IMR-90 (cell line): ENCODE measurements at places on chromosomes 3 and 15. TPM values are rescaled to one million over a fixed set of nuclear protein-coding genes. Genes with fewer than 3 reads are reported as not detected.

Gene FGD5
- not detected in 2 replicates for polyA plus RNA-seq

- peaks cover 54% of the 10 kb centered on the region for H3K27me3 ChIP-seq
- no peak overlapping the region for H3K4me3 ChIP-seq
- H3K36me3 ChIP-seq = no peaks in the 10 kb centered on the region
- H3K27ac ChIP-seq = no peak overlapping the region
Observed at GRCh38 chr3:183435661-183436060, 7.2 kb upstream of the MCF2L2 start.

Gene SPATA12
- not detected in 2 replicates for polyA plus RNA-seq

Gene PODXL2
- 5.4 and 5.8 TPM in 2 replicates for polyA plus RNA-seq

- no peak overlapping the region for H3K4me3 ChIP-seq
- H3K27ac ChIP-seq = no peak overlapping the region
- no peak for DNase-seq
- H3K4me1 ChIP-seq = no peaks in the 10 kb centered on the region
- no peaks in the 10 kb centered on the region for H3K27me3 ChIP-seq
- H3K36me3 ChIP-seq = no peaks in the 10 kb centered on the region
Observed at GRCh38 chr3:7254251-7254650, 393.3 kb downstream of the GRM7 start.

DNA sequence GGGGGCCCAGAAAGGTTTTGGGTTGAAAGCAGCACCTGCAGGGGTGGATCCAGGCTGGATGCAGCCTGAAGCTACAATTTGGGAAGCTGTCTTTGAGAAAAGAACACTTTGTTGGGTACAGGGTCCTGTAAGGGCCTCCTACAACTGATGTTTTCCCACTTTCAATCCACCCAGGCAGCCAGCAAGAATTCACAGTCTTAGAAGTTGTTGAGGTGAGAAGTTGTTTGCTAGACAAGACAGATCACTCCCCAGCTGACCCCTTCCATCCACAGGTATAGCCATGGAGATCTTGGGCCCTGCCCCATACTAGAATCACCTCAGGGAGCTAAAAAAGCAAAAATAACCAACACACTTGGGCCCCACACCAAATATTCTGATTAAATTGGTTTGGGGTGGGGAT lies 10.3 kb upstream of the SMAD6 start:
- DNase-seq = no peak
- no peaks in the 10 kb centered on the region for H3K27me3 ChIP-seq
- no peaks in the 10 kb centered on the region for H3K4me1 ChIP-seq
- H3K4me3 ChIP-seq = no peak overlapping the region
- no peaks in the 10 kb centered on the region for H3K36me3 ChIP-seq

- no peaks in the 10 kb centered on the region for H3K27me3 ChIP-seq
- no peak overlapping the region for H3K4me3 ChIP-seq
- H3K27ac ChIP-seq = no peak overlapping the region
- no peak for DNase-seq
Observed at GRCh38 chr3:81382470-81382869, 379.0 kb downstream of the GBE1 start.

- DNase-seq = peak; percentile 10
- no peaks in the 10 kb centered on the region for H3K36me3 ChIP-seq
- no peaks in the 10 kb centered on the region for H3K4me1 ChIP-seq
- H3K27me3 ChIP-seq = no peaks in the 10 kb centered on the region
Observed at GRCh38 chr3:168517249-168518071, 421.7 kb upstream of the GOLIM4 start.

Gene KCNAB1
- 0.07 and 0.13 TPM in 2 replicates for polyA plus RNA-seq
